WTC11 (cell line): ENCODE measurements at places on chromosomes 6 and 20.

DNA sequence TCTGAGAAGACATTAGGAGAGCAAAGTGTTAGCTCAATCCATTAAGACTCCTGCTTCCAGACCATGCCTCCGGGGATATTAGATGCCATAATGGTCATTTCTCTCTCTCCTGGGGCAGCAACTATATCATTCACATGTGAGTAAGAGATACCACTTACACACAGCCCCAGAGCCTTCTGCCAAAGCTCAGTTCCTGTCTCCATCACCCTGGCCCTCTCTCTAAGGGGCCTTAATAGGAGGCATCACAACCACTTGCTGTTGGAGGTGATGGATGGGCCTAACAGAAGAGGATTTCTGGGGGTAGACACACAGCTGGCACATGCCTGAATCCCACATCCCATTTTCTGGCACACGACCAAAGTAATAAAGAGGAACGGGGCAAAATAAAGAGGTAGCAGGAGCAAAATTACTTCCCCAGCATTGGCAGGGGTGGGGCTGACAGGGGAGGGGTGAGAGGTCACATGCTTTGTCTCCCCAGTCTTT is 34.0 kb upstream of the VSTM2L start:
- no peak for DNase-seq

DNA sequence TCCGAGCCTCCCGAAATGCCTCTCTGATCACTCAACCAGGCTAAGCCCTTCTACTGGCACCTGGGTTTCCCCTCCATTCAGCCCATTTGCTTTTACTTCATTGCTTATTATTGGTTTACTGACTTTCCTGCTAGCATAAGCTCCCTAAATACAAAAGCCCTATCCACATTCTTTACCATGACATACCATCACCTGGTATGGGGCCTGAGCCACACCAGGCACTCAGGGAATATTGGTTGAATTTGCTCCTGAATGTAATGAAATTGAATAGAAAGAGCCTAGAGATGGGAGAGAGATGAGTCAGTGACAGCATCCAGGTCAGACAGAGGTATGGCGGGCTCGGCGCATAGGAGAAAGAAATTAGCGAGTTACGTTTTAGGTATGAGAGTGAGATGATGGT is 120.0 kb downstream of the CD164 start:
- DNase-seq, result no peak

DNA sequence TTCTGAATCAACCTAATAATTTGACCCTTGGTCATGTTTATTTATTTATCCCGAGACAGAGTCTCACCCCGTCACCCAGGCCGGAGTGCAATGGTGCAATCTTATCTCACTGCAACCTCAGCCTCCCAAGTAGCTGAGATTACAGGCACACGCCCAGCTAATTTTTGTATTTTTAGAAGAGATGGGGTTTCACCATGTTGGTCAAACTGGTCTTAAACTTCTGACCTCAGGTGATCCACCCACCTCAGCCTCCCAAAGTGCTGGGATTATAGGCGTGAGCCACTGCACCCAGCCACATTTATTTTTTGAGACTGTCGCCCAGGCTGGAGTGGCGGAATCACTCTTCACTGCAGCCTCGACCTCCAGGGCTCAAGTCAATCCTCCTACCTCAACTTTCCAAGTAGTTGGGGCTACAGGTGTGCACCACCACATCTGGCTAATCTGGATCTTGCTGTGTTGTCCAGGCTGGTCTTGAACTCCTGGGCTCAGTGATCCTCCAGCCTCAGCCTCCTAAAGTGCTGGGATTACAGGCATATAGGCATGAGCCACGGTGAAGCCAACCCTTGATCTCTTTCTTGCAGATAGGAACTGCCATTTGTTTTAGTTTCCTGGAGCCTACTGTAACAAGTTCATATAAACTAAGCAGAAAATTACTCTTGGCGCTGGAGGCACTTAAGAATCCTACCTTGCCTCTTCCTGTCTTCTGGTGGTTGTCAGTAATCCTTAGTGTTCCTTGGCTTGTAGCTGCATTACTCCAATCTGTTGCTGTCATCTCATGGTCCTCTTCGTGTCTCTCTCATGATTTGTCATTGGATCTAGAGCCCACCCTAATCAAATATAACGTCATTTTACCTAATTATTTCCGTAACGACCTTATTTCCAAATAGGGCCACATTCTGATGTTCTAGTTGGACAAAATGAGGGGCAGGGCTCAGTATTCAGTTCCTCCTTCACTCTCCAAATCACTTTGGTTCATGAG is 2.3 kb downstream of the RPS18 start:
- no peak for DNase-seq

- DNase-seq, result no peak
Measured at GRCh38 chr6:117329926-117330325, 64.6 kb downstream of the VGLL2 start.

GRCh38 chr6:141488488-141488887 is 644.2 kb upstream of the GJE1 start:
- no peak for DNase-seq

DNA sequence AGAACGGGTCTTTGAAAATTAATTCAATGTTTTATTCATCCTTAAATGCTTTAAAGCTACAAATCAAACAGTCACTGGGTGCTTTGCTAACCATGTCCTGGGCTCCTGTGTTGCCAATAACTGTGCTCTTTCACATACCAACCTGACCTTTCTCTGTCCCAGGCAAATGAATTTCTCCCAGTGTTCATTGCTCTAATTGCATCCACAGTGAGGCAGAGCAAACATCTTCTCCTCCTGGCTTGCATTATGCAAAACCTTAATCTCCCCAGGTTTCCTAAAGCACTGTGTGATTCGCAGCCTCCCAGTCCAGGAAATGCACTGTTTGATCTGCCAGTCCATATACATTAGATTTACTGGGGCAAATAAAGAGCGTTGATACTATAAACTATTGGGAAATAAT is 219.0 kb downstream of the PREX1 start:
- no peak for DNase-seq
